Prostate gland (tissue), 2 donors: ENCODE measurements at places on chromosomes 13 and 19. TPM values are rescaled to one million over a fixed set of nuclear protein-coding genes. Genes with fewer than 3 reads are reported as not detected.

GRCh38 chr13:32255724-32256109, 59.4 kb downstream of the ZAR1L start:
- H3K4me1 ChIP-seq, result no peaks in the 10 kb centered on the region
- no peaks in the 10 kb centered on the region for H3K27me3 ChIP-seq
- H3K36me3 ChIP-seq, result no peaks in the 10 kb centered on the region
- DNase-seq, result no peak
- H3K27ac ChIP-seq, result peak overlapping the region; percentile 71

The SYT3 gene
- total RNA-seq, result 3.0 TPM

DNA sequence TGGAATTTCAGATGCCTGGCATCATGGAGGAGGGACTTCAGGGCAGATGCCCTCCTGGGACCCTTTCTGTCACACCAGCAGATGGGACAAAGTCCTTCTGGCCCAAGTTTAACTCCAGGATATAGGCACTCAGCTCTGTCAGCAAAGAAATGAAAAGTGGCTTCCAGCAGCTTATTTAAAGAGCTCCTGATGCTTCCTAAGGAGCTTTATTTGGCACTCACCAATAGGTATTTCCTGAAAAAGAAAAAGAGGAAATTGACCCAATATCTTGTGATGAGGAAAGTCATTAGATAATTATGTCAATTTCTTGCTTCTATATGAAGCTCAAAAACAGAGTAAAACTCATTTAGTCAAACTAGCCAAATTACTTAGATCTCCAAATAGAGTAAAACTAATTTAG, 224.6 kb downstream of the RAP2A start:
- no peak overlapping the region for H3K4me3 ChIP-seq
- DNase-seq, result no peak
- no peaks in the 10 kb centered on the region for H3K36me3 ChIP-seq
- no peak overlapping the region for H3K27ac ChIP-seq

DNA sequence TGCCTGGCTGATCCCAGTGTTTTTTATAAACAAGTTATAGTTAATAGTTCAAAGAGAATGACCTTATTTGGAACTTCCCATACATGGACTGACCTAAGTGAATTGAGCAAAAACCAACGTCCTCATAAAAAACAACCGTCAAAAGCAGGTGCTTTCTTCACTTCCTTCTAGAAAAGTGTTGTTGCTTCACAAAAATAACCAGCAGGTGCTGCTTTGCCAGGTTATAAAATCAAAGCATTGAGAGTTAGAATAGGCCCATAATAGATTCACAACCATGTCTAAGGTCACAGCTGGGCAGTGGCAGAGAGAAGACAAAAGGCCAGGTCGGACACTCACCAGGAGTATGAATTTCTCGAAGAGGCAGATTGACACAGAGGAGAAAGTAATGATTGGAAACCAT, 9.5 kb downstream of the RUBCNL start:
- no peaks in the 10 kb centered on the region for H3K36me3 ChIP-seq
- H3K4me1 ChIP-seq, result no peaks in the 10 kb centered on the region
- no peak overlapping the region for H3K4me3 ChIP-seq
- no peaks in the 10 kb centered on the region for H3K27me3 ChIP-seq
- no peak overlapping the region for H3K27ac ChIP-seq

GRCh38 chr19:16737911-16738310, 18.3 kb downstream of the NWD1 start:
- no peaks in the 10 kb centered on the region for H3K36me3 ChIP-seq
- peaks cover 2% of the 10 kb centered on the region for H3K4me1 ChIP-seq
- peak; percentile 59 for DNase-seq
- no peak overlapping the region for H3K4me3 ChIP-seq
- H3K27me3 ChIP-seq, result no peaks in the 10 kb centered on the region

GRCh38 chr13:33919120-33919519, 101.2 kb downstream of the RFC3 start:
- no peaks in the 10 kb centered on the region for H3K36me3 ChIP-seq
- no peaks in the 10 kb centered on the region for H3K27me3 ChIP-seq
- H3K4me1 ChIP-seq, result no peaks in the 10 kb centered on the region

GRCh38 chr19:1756705-1757465, 3.6 kb downstream of the ONECUT3 start:
- peaks cover 73% of the 10 kb centered on the region for H3K27me3 ChIP-seq
- H3K27ac ChIP-seq, result no peak overlapping the region
- DNase-seq, result no peak
- H3K36me3 ChIP-seq, result no peaks in the 10 kb centered on the region
- no peaks in the 10 kb centered on the region for H3K4me1 ChIP-seq
- H3K4me3 ChIP-seq, result no peak overlapping the region

The KLK5 gene
- 2.7 TPM for total RNA-seq

DNA sequence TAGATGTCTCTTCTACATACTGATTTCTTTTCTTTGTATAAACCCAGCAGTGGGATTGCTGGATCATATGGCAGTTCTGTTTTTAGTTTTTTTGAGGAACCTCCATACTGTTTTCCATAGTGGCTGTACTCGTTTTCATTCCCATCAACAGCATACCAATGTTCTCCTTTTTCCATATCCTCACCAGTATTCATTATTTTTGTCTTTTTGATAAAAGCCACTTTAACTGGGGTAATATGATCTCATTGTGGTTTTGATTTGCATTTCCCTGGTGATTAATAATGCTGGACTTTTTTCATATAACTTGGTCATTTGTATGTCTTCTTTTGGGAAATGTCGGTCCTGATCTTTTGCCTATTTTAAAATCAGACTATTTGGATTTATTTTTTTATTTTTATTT, 108.5 kb downstream of the PAN3 start:
- H3K27ac ChIP-seq, result no peak overlapping the region
- no peaks in the 10 kb centered on the region for H3K36me3 ChIP-seq
- H3K4me3 ChIP-seq, result no peak overlapping the region
- H3K4me1 ChIP-seq, result no peaks in the 10 kb centered on the region
- no peak for DNase-seq
- no peaks in the 10 kb centered on the region for H3K27me3 ChIP-seq

DNA sequence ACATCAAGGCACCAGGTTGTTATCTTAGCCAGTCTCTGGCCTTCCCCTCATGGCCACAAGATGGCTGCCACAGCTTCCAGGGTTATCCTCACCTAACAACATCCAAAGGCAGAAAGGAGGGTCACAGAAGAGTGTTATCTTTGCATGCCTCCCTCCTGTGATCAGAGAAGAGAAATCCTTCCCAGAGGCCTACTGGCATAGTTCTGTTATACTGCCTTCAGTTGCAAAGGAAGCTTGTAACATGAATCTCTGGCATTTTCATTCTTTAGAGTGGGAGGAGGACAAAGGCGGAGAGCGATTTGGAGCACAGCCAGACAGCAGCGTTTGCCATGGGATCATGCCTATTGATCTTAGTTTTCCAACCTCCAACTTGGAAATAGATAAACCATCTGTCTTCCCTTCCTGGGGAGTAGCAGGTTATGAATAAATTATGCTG, 135.7 kb downstream of the DNAJC15 start:
- no peak for DNase-seq
- no peak overlapping the region for H3K4me3 ChIP-seq
- H3K36me3 ChIP-seq, result no peaks in the 10 kb centered on the region
- no peak overlapping the region for H3K27ac ChIP-seq

DNA sequence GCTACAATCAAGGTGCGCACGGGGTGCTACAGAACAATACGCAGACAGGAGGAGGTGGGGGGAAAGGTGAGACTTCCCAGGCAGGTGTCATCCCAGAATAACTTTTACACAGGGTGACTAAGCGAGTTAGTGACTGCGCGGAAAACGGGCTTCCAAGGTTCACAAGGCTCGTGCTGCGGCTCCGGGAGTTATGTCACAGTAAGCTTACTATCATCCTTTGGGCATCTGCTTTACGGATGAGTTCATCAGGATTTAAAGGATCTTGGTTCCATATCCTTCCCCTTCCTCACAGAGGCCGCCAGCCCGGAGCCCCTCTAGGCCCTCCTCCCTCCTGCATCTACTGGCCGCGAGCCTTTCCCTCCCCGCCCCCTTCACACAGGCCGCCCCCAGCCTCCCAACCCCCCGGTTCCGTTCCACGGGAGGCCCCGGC, 474 bp upstream of the IFT88 start:
- no peaks in the 10 kb centered on the region for H3K27me3 ChIP-seq
- H3K36me3 ChIP-seq, result no peaks in the 10 kb centered on the region
- peak; percentile 39 for DNase-seq
- H3K27ac ChIP-seq, result peak overlapping the region; percentile 91
- peaks cover 3% of the 10 kb centered on the region for H3K4me1 ChIP-seq

- peaks cover 12% of the 10 kb centered on the region for H3K27me3 ChIP-seq
- H3K4me1 ChIP-seq, result no peaks in the 10 kb centered on the region
- no peak overlapping the region for H3K4me3 ChIP-seq
- no peaks in the 10 kb centered on the region for H3K36me3 ChIP-seq
These were observed 1.9 kb upstream of the LINGO3 start for GRCh38 chr19:2309734-2310362.

The PSPN gene
- 2.2 TPM for total RNA-seq

The IL4I1 gene
- total RNA-seq, result 0.14 TPM

GRCh38 chr13:112658808-112659207, 31.0 kb upstream of the ATP11A start:
- no peaks in the 10 kb centered on the region for H3K4me1 ChIP-seq
- H3K27me3 ChIP-seq, result no peaks in the 10 kb centered on the region
- DNase-seq, result no peak
- H3K27ac ChIP-seq, result no peak overlapping the region
- no peak overlapping the region for H3K4me3 ChIP-seq

The CLEC4G gene
- total RNA-seq, result 0.57 TPM
